ENCODE measurements at places on chromosomes 12 and 14.

DNA sequence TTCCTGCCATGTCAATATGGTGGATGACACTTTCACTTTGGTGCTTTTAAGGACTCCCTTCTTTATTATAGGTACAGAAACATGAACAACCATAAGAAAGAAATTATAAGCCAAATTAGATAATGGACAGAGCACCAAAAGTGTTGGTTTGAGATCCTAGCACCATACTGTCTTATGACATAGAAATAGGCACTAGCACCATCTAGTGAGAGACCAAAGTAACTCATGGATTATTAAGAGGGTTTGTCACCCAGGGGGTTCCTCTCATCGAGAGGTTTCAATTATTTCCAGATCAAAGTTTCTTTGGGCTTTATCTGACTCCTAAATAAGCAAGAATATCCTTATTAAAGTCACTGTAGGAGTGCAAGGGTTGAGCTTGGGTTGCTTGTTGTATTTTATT is 153.0 kb upstream of the DIO2 start:
- DNase-seq, result no peak

- DNase-seq, result no peak
Observed at GRCh38 chr12:121326996-121327674, 25.1 kb downstream of the ANAPC5 start.

- no peak for DNase-seq
Observed at GRCh38 chr12:26242683-26243082, 47.3 kb downstream of the SSPN start.

- DNase-seq, result no peak
Observed at GRCh38 chr12:49823350-49823749, 4.9 kb downstream of the NCKAP5L start.

DNA sequence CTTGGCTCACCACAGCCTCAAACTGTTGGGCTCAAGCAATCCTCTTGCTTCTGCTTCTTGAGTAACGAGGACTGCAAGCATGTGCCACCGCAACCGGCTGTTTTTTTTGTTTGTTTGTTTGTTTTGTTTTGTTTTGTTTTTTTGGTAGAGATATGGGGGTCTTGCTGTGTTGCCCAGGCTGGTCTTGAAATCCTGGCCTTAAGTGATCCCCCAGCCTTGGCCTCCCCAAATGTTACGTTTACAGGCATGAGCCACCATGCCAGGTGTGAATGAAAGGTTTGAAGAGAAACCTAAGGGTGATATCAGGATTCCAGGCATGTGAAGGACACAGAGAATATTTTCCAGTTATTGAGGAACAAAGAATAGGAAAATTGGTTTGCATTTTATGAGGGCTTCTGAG is 45.0 kb downstream of the ANO6 start:
- DNase-seq, result no peak

DNA sequence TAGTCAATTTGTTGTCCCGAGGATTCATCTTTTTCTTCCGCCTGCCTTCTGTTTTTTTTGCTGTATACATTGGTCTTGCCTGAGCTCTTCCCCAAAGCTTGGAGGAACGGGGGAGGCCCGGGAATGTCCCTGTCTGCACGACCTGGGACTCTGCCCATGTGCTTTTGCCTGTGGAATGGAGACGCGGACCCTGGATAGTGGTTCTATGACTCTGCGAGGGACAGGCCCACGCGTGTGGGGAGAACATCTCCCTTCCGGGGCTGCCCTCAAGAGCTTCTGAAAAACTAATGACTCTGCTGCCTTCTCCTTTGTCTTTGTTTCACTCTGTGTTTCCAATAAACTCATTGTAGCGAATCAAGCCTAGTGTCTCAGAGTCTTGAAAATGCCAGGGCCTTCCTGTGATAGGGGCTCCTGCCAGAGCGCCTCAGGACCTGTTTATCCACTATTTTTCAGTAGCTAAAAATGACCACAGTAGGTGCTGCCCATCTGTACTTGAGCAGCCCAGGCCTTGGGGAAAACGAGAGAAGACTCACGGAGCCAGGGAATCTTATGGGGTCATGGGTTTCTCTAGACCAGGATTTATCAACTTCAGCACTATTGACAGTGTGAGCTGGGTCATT is 12.3 kb downstream of the KRT83 start:
- no peak for DNase-seq

DNA sequence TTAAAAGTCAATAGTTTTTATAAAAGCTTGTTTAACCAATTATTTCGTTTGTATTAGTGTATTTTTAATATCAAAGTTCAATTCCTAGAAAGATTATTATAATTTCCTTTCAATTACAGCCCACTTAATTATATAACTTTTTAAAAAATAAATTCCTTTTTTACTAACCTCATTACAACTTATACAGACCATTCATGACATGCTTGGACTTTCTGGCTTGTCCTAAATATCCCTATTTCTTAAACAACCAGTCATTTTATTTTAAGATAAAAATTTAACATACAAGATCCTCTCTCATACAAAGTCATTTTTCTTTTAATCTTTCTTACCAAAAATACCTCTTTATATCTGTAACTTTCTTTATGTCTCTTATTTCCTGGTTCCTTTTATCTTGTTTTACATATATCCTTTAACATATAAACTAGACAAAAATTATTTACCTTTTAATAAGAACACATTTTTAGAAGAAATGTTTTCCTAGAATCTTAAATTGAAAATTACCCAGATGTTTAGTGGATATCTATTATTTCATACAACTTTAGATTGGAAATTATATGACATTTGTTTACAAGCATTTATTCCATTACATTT is 10.4 kb upstream of the TMEM263 start:
- DNase-seq, result no peak
